ENCODE measurements at places on chromosomes 6 and 20.

DNA sequence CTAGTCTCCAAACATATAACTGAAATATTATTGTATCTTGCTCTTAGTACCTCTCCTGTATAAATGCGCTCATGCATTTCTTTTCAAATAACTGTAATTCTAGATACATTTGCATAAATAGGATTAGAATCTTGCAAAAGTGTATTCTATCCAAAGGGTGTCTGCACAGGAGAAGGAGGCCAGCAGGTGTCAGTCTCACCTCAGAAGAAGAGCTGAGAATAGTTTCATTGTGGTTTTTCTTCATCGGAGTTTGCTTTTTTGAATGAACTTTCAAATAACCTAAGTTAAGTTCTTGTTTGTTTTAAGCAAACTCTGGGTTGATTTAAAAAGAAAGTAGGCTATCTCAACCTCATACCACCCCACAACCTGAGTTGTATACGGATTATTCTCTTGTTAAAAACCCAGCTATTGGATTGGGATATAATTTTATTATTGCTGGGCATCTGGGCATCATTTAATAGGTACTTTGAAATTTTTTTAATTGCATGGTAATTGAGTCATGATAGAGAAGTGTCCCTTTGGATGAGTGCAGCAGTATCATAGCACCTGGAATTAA, 125.0 kb upstream of the MLIP start:
- peak; percentile 57 for DNase-seq

GRCh38 chr20:10304471-10305046, 85.9 kb downstream of the SNAP25 start:
- no peak for DNase-seq

- DNase-seq, result no peak
Measured at GRCh38 chr6:33061987-33062386, 11.5 kb downstream of the HLA-DPA1 start.

DNA sequence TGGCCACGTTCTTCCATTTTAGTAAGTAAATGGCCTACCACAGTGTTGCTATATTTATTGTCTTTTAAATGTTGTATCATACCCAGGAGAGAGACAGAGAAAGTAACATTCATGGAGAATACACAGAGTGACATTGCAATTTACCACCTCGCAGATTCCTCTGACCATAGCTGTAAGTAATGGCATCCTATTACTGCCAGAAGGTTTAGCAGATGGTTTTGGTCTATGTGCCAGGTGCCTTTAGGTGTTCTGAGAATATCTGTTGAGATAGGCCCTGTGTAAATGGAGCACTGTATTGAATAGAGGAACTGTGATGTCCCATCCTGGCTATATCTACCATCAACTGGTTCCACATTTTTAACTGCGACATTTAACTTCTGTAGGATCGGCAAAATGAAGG, 559.6 kb downstream of the KIF16B start:
- no peak for DNase-seq

GRCh38 chr6:139758209-139758611, 383.8 kb upstream of the CITED2 start:
- DNase-seq, result no peak

- DNase-seq, result no peak
Measured at GRCh38 chr6:6466967-6467761, 121.4 kb upstream of the LY86 start.

- DNase-seq, result no peak
Measured at GRCh38 chr20:23151885-23152284, 65.8 kb upstream of the CD93 start.

- no peak for DNase-seq
Measured at GRCh38 chr6:77448546-77448945, 14.7 kb downstream of the HTR1B start.

GRCh38 chr6:110217266-110217665, 37.0 kb downstream of the CDC40 start:
- DNase-seq, result no peak

- DNase-seq, result no peak
Measured at GRCh38 chr20:57703013-57703412, 6.8 kb downstream of the PMEPA1 start.

DNA sequence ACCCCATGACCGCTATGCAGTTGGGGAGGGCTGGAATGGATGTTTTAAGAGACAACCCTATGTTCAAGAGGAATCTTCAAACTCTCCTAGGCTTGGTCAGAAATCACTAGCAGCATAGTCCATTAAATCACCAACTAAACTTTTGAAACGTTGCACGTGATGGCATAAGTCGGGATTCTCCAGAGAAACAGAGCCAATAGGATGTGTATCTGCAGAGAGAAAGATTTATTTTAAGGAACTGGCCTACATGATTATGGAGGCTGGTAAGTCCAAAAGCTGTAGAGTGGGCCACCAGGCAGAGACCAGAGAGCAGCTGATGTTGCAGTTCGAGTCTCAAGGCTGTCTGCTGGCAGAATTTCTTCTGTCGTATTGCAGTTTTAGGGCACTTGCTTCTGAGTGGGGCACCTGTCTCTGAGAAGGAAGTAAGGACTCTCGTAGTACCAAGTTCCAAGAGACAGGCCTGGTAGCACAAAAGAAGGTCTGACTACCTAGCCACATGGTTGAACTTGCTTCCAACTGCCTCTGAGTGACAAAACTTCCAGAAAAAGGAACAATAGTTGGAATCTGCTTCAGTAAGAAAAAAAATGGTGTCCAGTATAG, 11.9 kb upstream of the IFNGR1 start:
- DNase-seq, result no peak

- DNase-seq, result no peak
Measured at GRCh38 chr20:3759316-3759823, 8.2 kb downstream of the ADISSP start.

GRCh38 chr20:36463212-36464061, 77.9 kb upstream of the MYL9 start:
- DNase-seq, result no peak

DNA sequence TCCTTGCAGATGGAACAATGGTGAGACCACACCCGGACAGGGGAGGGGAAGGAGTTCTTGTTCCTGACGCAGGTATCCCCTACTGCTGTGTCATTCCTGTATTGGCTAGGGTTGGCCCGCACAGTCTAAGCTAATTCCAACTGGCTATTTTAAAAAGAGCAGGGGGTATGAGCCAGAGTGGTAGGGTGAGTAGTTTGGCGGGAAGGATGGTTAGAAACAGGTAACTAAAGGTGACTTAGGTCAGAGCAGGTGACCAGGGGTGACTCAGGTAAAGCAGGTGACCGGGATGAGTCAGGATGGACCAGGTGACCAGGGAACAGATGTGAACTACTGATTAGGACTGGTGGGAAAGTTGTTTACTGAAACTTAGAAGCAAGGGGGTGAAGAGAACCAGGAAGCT, 58.0 kb downstream of the ZNF292 start:
- DNase-seq, result no peak

GRCh38 chr6:100962466-100962865, 81.3 kb upstream of the ASCC3 start:
- no peak for DNase-seq

DNA sequence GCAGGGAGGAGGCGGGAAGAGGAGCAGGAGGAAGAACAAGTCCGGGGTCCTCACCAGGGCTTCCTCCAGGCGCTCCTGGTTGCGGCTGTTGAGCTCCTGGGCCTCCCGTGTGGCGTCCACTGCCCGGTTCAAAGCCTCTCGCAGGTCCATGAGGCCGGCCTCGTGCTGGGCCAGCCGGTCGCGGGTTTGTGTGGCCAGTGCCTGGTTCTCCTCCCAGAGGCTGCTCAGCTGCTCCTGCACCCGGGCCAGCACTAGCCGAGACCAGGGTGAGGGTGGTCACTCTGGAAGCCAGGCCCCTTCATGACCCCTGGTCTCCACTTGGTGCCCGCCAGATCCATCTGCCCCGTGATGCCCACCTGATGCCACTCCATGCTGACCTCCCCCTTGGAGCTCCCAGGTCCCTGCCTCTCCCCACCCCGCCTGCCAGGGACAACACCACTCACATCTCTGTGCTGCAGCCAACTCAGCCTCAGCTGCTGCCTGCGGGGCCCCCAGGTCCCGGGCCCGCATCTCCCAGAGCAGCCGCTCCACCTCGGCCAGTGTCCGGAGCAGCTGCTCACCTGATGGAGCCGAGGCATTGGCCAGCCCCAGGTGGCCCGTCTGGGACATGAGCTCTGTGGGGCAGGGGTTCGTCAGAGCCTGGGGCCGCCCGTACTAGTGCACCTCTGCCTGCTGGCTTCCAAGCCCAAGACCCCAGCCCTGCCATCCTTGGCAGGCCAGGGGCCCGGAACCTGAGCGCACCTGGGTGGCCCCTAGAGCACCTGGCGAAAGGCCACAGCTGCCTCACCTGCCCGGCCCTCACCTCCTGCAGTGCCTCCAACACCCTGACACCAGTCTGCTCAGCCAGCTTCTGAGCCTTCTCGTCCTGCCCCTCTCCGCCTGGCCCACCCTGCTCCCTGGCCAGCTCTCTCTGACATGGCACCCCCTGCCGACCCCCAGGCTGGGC, 15.9 kb downstream of the ADRM1 start:
- no peak for DNase-seq

- no peak for DNase-seq
Measured at GRCh38 chr6:48754641-48755040, 643.6 kb upstream of the PTCHD4 start.

DNA sequence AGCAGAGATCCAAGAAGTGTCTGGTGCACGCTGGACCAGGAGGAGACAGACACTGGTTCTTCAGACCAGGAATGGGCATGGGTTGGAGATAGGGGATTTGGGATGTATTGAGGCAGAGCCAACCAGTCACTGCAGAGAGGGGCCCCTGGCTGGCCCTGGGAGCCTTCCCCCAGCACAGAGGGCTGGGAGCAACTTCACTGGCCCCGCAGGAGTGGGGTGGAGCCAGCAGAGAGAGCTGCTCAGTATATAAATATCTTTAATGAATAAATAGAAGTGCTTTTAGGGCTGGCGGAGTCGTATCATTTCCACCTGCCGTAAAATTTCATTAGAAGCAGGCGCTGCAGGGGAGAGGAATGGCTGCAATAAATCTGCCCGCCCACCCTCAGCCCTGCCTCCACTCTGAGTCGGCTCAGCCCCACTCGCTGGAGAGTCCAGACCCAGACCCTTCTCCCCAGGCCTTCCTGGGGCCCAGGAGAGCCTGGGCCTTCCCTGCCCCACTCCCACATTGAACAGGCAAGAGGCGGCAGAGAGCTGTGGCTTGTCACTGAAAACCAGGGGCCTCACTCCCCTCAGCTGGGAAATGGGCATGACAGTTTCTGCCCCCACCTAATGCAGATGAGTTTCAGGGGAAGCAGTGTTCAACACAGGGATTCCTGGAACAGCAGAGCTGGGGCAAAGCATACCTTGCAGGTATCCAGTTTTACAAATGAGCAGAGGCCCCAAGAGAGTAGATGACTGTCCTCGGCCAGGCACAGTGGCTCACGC, 23.9 kb upstream of the VSTM2L start:
- no peak for DNase-seq

DNA sequence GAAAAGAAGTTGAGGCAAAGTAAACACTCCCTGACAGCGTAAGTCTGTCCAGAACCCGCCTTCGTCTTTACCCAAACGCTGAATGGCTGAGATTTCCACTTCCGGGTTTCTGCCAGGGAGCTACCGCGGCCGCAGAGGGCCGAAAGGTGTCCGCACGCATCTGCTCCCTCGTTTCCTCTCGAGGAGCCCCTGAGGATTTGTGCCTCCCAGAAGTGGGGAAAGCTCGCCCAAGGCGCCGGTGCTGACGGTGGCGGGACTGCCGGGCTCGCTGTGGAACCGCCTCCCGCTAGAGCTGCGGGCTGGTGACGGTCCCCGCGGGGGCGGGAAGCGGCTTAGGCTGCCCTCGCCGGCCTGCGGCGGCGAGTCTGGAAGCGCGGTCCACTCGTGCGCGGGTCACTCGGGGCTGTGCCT, 1760.2 kb upstream of the DEFB115 start:
- DNase-seq, result no peak

- peak; percentile 97 for DNase-seq
Measured at GRCh38 chr20:4470375-4470774, 251.3 kb upstream of the PRND start.

DNA sequence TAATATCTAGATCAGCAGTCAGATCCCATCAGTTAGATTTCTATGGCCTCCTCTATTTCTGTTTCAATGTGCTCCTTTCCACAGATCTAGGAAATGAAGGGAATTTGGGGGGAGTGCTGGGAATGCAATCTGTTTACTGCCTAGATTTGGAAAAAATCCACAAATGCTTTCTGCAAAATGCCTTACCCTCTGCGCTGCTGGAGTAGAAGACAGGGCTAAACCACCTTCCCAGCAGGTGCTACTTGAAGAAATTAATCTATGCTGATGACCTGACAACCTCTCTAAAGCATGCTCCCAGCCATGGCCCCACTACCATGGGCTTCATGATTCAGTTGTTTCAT, 46.2 kb downstream of the LY86 start:
- no peak for DNase-seq

- no peak for DNase-seq
Measured at GRCh38 chr20:17841751-17842215, 126.8 kb downstream of the SNX5 start.

GRCh38 chr6:122214605-122215318, 184.7 kb upstream of the HSF2 start:
- DNase-seq, result no peak

GRCh38 chr6:90241229-90241880, 55.3 kb downstream of the BACH2 start:
- no peak for DNase-seq

DNA sequence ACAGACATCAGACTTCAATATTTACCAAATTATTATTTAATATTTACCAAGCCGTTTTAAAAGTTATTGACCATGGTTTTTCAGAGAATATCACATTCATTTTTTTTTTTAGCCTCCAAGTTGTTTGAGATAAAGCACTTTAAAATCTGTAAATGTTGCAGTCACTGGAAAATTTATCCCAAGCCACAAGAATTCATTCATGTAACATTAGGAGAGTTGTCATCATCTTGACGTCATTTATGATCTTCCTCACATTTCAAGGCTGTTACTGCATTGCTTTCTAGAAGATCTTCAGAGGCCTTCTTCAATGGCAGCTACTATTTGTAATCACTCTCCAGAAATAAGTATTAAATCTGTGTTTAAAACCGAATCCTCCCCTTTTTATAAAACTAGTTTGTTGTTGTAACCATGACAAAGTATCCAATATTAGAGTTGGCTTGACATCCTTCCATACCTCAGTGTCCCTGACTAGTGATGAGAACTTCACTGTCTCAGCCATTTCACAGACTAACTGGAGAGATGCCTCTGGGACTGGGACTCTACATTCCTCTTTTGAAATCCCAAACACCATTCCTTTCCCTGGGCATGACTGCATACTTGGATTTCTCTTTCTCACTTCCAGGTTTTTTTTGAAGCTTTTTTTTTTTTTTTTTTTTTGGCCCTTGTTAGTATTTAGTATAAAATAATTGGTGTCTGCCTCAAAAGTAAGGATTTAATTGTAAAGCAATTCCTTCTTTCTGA, 100.1 kb downstream of the ZFAND3 start:
- DNase-seq, result peak; percentile 20

GRCh38 chr6:54609981-54610380, 236.6 kb upstream of the FAM83B start:
- DNase-seq, result no peak

GRCh38 chr6:142803032-142803431, 141.9 kb downstream of the HIVEP2 start:
- DNase-seq, result no peak

DNA sequence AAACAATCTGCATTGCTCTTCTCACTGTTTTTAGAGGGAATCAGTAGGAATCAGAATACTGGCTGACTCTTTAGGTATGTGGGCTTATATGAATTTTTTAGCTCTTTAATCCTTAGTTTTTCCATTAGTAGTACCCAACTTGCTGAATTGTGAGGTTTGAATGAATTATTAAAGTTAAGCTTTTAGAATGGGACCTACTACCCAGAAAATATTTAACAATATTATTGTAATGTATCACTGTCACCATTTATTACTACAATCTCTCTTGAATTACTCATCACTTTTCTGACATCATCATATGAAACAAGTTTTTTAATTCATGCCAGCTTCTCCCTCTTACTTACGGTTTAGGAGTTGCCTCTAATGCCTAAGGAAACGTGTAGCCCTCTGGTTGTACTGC, 212.7 kb downstream of the BCKDHB start:
- DNase-seq, result peak; percentile 11

All from AG09309 (cell line).